CD4-positive, alpha-beta memory T cell (primary cell): ENCODE measurements at places on chromosomes 2 and 18. TPM values are rescaled to one million over a fixed set of nuclear protein-coding genes. Genes with fewer than 3 reads are reported as not detected.

Gene SIX2
- not detected for total RNA-seq

DNA sequence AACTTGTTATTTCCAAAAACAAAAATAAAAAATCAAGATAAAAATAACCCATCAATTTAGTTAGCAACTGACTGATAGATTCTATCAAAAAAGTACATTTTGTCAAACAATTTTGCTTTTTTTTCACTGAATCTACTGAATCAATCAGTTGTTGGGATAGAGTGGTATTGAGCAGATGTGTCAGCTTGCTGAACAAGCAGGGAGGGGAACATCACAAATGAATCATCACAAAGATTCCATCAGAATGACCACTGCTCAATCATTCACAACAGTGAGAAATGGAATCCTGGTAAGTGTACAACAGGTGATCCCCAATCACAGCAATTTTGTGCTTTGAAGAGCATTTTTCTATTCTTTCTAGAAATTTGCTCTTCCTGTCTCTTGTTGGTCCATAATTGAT, 12.3 kb upstream of the SLC14A2 start:
- no peak for DNase-seq
- H3K36me3 ChIP-seq, result no peaks in the 10 kb centered on the region
- H3K4me1 ChIP-seq, result no peaks in the 10 kb centered on the region
- H3K27me3 ChIP-seq, result no peaks in the 10 kb centered on the region
- H3K4me3 ChIP-seq, result no peak overlapping the region
- no peak overlapping the region for H3K27ac ChIP-seq

- H3K27me3 ChIP-seq, result no peaks in the 10 kb centered on the region
- H3K36me3 ChIP-seq, result no peaks in the 10 kb centered on the region
- DNase-seq, result no peak
- no peaks in the 10 kb centered on the region for H3K4me1 ChIP-seq
- no peak overlapping the region for H3K4me3 ChIP-seq
Observed at GRCh38 chr2:158835431-158835830, 40.3 kb downstream of the DAPL1 start.

- no peak overlapping the region for H3K4me3 ChIP-seq
- H3K4me1 ChIP-seq, result no peaks in the 10 kb centered on the region
- DNase-seq, result no peak
- H3K27me3 ChIP-seq, result no peaks in the 10 kb centered on the region
Observed at GRCh38 chr2:19748073-19748375, 153.8 kb downstream of the TTC32 start.

DNA sequence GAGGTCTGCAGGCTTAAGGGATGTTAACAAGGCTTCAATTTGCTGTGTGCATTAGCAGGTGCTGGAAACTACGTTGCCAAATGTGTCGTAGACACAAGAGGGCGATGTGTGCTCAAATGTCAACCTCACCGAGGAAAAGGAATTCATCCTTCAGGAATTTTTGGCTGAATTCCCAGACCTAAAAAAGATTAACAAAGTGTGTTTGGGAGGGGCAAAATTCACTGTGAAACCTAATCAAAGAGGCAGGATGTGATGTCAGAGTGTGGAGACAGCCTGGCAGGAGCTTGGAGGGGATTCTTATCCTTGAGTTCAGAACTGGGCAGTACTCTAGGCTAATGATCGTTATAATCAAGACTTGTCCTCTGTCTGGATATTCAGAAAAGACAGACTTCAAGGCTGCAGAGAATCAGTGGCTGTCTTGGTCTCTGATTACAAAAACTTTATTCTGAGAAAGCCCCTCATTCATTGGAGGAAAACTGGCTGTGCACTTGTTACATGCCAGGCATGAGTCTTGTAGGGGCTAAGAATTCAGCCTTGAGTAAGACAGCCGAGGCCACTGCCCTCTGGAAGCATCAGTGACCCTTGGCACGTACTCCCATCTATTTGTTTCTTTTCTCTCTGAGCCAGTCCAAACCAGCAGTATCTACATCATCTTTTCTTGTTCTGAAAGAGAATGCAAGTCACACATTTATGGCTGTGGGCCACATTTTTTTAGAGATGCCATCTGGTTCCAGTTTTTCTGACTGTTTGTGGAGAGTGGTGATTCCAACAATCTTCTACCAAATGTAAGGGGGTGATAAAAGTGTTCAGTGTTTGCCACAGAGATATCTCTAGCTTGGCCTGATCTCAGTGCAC, 18.7 kb upstream of the SCYGR1 start:
- H3K4me1 ChIP-seq, result peaks cover 12% of the 10 kb centered on the region
- H3K27me3 ChIP-seq, result no peaks in the 10 kb centered on the region
- DNase-seq, result no peak
- H3K27ac ChIP-seq, result no peak overlapping the region
- H3K36me3 ChIP-seq, result no peaks in the 10 kb centered on the region
- no peak overlapping the region for H3K4me3 ChIP-seq

DNA sequence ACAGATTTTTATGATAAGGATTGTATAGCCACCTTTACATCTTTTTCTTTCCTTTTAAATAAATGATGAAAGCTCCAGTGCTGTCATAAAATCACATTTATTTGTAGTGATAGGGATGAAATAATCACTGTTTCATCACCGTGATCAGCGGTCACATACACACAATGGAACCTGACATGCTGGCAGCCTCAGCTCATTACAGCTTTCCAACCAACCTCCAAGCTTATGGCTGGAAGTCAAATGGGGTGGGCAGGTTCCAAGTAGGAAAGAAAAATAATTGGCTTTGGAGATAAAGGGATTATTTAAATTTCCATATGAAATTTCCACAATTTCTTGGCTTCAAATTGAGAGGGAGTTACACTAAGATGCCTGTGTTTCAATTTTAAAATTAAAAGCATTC, 251.3 kb downstream of the PLCL1 start:
- H3K36me3 ChIP-seq, result no peaks in the 10 kb centered on the region
- H3K27ac ChIP-seq, result no peak overlapping the region
- no peaks in the 10 kb centered on the region for H3K27me3 ChIP-seq
- no peaks in the 10 kb centered on the region for H3K4me1 ChIP-seq

DNA sequence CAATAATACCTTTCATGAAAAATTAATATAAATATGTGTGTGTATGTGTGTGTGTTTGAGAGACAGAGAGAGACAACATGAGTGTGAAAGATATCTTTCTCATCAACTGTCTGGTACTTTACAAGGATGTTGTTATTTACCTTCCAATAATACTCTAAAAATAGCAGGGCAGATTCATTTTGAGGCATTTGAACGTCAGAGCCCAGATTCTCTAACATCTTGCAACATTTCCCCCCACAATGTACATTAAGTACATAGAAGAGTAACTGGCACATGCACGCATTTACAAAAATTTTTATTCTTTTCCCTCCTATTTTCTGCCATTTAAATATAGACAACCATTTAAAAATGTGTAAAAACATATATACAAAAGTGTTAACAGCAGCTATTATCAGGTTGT, 100.9 kb downstream of the PID1 start:
- H3K36me3 ChIP-seq, result no peaks in the 10 kb centered on the region
- no peak overlapping the region for H3K27ac ChIP-seq
- no peaks in the 10 kb centered on the region for H3K27me3 ChIP-seq
- no peaks in the 10 kb centered on the region for H3K4me1 ChIP-seq
- no peak overlapping the region for H3K4me3 ChIP-seq
- DNase-seq, result no peak
